Muscle of arm (tissue), 14 donors: ENCODE measurements at places on chromosomes 1 and 21. TPM values are rescaled to one million over a fixed set of nuclear protein-coding genes. Genes with fewer than 3 reads are reported as not detected.

GRCh38 chr1:235019471-235019870 lies 109.2 kb downstream of the TOMM20 start:
- DNase-seq: no peak

GRCh38 chr1:228721407-228721806 lies 13.9 kb upstream of the RHOU start:
- DNase-seq: no peak

- DNase-seq: no peak
Measured at GRCh38 chr1:240524356-240525069, 87.4 kb downstream of the GREM2 start.

DNA sequence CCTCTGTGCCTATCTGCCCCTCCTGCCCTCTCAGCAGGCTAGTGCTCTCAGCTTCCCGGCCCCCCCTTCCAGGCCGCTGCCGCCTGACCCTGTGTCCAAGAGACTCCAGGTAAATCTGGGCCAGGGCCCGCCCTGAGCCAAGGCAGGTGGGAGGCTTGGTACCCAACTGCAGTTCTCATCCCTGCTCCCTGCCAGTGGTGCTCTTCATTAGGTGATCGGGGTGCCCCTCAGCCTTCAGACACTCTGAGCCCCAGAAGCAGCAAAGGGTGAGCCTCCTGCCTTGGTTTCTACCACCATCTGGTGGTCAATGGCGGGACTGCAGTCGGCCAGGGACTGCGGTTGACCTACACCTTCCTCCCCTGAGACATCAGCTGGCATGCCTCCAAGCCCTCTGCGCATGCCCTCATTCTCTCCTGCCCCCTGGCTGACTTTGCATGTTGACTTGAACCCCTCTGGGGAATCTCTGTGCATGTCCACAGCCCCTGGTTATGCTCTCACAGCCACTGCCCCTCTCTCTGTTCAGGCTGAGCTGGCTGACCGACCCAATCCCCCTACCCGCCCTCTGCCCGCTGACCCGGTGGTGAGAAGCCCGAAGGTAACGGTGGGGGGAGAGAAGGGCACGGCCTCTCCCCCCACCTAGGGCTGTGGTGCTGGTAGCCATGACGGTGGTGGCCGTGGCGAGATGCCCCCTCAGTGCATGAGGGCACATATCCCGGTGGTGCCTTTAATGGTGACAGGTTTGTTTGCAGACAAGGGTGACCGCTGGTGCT lies 2.0 kb upstream of the EFNA4 start:
- DNase-seq: peak; percentile 88

DNA sequence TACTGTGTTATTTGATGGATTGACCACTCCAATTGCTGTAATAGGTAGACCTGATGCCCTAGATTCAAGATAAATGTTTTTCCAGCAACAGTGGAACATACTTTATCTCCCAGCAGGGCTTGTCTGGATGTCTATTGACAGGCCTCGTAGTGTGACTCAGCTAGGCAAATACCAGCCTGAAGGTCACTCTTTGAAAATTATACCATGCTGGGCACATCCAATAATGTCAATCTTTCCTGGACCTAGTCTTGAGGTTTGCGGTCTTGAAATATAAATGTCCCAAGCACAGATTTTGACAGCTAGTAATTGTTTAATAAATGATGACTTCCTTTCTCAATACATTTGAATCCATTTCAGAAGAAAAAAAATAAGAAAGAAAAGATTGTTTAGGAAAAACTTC lies 1138.0 kb upstream of the TMPRSS15 start:
- no peak for DNase-seq

DNA sequence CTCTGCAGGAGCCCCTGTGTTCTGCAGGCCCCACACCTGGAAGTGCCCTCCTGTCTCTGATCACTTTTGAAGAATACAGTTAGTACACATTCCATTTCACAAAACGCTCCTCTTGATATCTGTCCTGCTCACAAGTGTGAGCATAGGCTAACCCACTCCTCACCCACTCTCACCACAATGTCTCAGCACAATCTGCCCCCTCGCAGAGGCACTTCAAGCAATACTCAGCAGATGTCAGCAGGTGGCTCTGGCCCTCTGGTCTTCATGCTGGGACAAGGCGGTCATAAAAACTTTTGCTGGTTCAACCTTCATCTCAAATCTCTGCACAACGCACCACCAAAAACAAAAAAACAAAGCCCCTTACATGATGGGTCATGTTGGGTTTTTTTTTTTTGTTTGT lies 671.2 kb downstream of the MATN1 start:
- DNase-seq: no peak

DNA sequence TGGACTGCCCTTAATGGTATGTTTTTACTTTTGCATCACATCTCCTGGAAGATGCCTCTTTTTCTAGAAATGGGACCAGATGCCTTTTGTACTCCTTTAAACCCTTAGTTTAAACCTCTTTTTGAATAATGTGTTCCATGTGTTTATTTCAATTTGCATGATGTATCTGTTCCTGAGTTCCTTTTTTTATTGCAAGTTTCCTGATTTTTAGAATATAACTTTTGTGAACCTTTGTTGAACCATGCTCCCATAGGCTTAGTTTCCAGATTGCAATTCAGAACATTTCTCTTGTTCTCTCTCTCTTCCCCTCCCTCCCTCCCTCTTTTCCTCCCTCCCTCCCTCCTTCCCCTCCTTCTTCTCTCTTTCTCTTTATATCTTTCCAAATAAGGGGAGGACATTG lies 81.9 kb downstream of the RGL1 start:
- no peak for DNase-seq

DNA sequence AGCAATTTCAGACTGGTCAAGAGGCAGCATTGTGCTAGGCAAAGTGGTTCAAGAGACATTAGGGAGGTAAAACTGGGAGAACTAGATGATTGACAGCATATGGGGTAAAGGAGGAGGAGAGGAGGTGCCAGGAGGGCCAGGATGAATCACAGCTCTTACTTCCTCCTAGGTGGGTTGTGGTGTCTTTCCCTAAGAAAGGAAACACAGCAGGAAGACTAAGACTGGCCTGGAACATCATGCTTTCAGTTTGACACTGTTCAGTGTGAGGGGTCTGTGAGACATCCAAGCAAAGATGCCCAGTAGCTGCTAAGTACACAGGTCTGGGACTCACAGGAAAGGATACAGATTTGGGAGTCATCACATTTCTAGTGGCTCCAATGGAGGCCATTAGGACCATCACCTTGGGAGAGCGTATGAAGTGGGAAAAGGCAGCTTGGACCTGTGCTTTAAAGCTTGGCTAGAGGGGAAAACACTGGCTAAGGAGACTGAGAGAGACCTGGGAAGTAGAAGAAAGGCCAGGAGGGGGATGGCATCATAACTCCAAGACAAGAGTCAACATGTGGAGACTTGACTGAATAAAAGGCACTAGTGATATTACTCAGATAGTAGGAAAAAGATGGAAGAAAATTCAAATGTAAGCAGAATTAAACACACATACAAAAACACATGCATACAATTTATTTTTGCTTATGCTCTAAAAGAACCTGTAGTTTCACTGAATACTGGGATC lies 17.3 kb downstream of the CD58 start:
- DNase-seq: no peak

- no peak for DNase-seq
Measured at GRCh38 chr1:165483412-165483811, 38.5 kb upstream of the RXRG start.

DNA sequence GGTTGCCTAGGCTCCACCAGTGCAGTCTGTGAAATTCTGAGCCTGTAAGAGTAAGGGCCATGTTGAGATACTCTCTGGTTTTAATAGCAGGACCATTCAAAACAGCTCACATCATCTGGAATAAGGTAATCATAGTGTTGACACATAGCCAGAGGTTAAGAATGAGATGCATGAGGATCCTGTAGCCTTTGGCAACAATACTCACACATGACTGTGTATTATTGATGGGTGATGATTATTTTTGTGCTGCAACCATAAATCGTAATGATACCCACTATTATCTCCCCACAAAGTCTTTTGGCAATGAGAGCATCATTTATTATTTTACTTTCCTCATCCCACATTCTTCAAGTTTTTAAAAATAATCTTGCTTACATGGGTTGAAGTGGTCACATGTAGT lies 35.5 kb downstream of the KCNK2 start:
- DNase-seq: no peak

GRCh38 chr1:2580691-2581090 lies 5.9 kb upstream of the PRXL2B start:
- no peak for DNase-seq

The PCAT6 gene
- not detected for polyA plus RNA-seq

The PLA2G2C gene
- not detected for polyA plus RNA-seq

The LRRC39 gene
- polyA plus RNA-seq: 293 TPM

The UQCRHL gene
- 1.7 TPM for polyA plus RNA-seq

The GNAI3 gene
- 7.3 TPM for polyA plus RNA-seq

The FOXD2 gene
- 0.26 TPM for polyA plus RNA-seq

The KLHDC7A gene
- polyA plus RNA-seq: not detected
